ENCODE measurements at places on chromosomes 12 and 14.

DNA sequence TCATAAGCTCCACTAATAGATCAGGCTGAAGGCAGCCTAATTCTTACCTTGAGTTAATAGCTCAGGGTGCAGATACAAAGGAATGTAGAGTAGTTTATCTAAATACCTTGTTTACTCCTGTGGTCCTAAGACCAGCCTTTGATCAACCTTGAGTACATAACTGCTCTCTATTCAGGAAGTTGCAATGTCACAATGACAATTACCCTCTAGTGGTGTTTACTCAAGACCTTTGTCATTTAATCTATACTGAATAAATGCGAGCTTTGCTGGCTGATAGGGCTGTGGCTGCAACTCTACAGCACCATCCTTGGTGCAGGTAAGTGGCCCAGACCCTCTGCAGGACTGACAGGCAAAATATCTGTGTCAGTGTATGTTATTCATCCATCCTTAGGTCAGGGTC, 282.7 kb downstream of the ATXN7L3B start:
- DNase-seq, result no peak

DNA sequence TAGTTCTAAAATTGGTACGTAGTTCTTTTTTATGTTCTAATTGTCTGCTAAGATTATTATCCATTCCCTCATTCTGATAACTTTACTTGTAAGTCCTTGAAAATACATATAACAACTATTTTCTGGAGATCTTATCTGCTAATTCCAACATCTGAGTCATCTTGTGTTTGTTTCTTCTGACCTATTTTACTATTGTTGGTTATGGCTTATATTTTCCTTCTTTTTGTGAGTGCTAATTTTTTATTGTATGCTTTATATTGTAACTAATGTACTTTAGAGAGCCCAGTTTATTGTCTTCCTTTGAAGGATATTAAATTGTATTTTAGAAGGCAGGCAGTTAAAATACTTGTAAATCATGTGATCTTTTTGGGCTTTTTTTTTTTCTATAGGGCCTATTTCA, 149.3 kb upstream of the LRFN5 start:
- DNase-seq, result no peak

DNA sequence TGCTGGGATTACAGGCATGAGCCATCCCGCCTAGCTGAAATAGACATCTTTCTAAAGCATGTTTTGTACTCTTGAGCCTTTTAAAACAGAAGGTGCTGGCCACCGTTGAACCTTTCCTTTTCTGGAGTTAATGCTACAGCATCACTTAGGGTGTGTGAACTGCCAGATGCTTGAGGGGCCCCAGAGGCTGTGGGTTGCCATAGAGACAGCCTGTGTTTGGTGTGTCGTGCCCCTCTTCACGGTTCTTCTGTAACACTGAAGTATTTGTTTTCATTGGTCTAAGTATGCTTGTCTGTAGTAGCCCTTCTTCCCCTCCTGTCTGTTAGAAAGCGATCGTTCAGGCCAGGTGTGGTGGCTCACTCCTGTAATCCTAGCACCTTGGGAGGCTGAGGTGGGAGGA, 30.8 kb downstream of the PLEKHG3 start:
- no peak for DNase-seq

DNA sequence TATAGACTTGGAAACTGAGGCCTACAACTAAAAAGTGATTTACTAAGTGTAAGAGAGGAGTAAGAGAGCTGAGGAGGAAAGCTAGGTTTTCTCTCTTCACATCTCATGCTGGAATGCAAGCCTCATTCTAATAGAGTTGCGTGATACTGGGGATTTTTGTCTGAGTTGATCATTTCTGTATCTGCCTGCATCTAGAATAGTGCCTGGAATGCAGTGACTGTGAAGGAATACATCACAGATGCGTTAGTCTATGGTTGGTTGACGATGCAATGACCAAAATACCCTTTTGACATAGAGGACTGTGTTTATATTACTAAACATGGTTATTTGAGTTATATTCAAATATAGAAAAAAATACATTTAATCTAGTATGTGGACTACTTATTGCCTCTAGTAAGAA, 9.2 kb upstream of the TMEM117 start:
- DNase-seq, result no peak
